Cortex of kidney (tissue), 1 donor: ENCODE measurements at places on chromosomes 4 and X.

GRCh38 chr4:185730387-185730786 is 81.6 kb downstream of the SORBS2 start:
- DNase-seq: no peak

GRCh38 chr4:53937918-53938317 is 126.5 kb downstream of the CHIC2 start:
- no peak for DNase-seq

DNA sequence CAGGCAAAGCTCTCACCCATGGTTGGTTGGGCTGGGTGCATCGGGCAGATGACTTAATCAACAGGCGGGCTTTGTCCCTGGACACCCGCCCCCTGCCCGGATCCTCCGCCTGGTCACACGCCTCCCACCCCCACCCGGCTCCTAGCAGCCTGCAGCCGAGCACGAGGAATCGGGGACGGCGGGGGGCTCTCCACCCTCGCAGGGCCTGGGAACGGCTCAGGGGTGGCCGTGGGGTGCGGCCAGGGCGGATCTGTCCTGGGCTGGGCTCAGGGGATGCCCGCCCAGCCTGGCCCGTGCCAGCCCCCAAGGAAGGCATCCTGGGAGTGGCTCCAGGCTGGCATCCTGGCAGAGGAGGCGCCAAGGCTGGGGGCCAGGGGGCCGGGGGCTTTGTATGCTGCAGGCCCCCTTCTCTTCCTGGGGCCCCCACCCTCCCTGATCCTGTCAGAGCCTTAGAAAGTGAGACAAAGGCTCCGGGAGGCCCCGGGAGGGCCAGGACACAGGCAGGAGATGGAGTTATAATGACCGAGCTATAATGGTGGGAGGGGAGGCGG is 32.5 kb upstream of the FGFR3 start:
- DNase-seq: no peak

DNA sequence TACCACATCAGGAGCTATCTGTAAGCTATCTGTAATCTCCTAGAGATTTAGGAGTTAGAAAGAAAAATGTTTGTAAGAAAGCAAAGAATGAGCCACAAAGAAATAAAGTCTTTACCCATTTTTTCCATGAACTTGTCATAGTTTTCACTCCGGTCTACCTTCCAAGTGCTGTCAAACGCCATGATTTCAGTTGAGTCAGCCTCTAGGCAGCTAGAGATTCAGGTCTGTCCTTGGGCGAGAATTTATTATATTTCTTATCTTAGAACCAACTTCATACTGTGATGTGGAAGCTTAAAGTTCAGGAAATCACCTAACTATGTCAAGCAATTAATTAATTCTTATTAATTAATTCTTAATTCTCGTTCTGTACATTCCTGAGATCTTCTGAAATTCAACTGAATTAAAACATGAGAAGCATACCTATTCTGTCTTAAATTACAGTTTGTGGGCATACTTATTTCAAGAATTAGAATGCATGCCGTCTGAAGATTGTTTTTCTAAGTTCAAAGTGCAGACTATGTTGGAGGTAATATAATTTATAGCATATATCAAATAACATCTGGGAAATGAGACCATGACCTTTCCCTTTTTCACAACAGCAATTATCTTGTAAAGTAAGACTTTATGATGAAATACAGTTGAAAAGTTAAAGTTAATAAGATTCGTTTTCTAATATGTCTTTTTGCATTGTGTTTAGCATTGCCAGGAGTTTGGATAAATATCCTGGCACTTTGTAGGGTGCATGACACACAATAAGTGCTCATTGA is at the start of gene FABP2:
FABP2 (minus strand) TSS at position 218 of the 767 bp plus-strand sequence; CDS start at position 182, 36 bp downstream.
- no peak for DNase-seq

DNA sequence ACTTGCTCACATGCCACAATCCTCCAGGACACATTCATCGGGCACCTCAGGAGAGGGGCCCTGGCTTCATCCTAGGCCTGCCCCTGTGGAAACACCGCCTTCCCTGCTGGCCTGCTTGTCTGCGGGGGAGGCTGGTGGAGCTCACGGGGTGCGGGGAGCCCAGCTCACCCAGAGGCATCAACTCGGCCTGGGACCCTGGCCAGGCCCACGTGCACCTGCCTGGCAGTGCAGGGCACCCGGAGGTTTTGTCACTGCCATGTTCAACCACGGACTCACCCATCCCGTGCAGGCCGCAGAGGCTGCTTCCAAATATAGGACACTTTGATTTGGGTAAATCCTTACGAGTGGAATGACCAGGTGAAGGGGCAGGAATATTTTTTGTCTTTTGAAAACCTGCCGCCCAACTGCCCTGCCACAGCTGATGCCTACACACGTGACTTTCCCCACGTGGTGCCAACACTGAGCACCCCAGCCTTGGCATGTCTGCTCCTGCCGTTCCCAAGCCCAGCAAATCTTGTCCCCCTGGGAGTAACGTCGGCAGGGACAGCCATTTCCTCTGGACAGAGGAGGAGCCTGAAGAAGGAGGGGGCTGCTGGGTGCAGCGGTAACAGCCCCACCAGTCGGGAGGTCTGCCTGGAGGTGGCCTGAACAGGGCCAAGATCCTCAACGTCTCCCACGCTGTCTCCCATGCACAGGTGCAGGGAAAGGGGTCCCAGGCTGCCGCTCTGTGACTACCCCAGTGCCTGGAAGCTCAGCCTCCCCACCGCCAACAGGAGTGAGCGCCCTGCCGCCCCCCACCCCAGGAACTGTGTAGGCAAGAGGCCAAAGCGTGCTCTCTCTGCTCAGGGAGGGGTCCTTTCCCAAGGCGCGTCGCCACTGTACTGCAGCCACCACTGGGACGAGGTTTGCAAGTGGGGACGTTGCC is 8.5 kb downstream of the MXD4 start:
- no peak for DNase-seq

- no peak for DNase-seq
Measured at GRCh38 chrX:118208481-118208880, 91.9 kb upstream of the KLHL13 start.

GRCh38 chrX:24566240-24566639 is 80.9 kb downstream of the PCYT1B start:
- no peak for DNase-seq

- no peak for DNase-seq
Measured at GRCh38 chr4:122716825-122717448, 15.6 kb upstream of the BBS12 start.

GRCh38 chr4:156660465-156660864 is 311.1 kb downstream of the PDGFC start:
- DNase-seq: no peak

- no peak for DNase-seq
Measured at GRCh38 chr4:3516061-3516835, 16.0 kb downstream of the LRPAP1 start.

- no peak for DNase-seq
Measured at GRCh38 chr4:159178979-159179969, 76.4 kb downstream of the RAPGEF2 start.

DNA sequence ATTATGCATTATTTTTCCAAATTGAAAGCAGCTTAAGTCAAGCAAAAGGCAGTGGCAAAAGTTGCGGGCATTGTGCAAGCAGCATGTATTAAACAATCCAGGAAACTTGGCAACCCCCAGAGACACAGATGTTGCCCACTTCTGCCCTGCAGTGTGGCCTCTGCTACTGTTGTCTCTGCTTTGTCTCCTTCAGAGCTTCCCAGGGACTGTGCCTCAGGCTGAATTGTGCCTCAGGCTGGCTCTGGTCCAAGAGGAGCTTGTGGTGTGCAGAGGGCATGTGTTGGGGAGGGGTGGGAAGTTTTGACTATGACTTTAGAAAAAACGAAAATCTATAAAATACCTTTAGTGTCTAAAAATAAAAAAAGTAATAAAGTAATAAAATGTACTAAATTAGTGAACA is 201.4 kb downstream of the CCSER1 start:
- no peak for DNase-seq

DNA sequence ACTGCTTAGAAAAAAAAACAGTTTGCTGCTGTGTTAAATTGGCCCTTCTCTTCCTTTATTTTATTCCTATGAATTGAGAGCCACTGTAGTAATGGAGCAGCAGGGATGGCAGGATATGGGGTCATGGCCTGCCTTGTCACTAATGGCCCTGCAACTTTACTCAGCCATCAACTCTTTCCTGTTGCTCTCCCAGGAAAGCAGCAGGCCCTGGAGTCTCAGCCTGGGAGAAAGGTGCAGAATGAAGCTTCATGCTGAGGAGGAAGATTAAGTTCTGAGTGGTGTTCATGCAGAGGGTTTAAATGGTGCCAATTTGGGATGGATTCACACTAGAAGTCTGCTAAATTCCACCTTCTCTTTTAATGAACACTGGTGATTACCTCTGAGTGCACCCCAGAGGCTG is 285.6 kb downstream of the GPAT3 start:
- DNase-seq: no peak

- no peak for DNase-seq
Measured at GRCh38 chrX:143306991-143307937, 210.0 kb downstream of the SPANXN3 start.

GRCh38 chr4:11424000-11424399 is 4.7 kb downstream of the HS3ST1 start:
- DNase-seq: no peak

DNA sequence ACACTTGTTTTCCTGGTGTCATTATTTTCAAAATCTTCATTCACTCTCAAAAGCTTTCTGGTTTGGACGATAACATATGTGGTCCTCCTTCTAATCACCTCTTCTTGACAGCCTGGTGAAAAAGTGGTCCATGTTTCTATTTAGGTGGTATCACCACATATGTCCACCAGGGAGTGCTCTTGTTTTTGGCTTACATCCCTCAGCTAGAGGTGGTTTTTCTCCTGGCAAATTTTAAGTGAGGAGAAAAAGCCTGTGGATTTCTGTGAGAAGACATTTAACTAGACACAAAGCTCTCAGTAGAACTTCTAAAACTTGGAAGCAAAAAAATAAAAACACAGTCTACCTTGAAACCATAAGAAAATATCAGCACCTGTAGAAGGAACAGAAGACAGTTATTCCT is 58.0 kb upstream of the FRMPD4 start:
- DNase-seq: no peak

DNA sequence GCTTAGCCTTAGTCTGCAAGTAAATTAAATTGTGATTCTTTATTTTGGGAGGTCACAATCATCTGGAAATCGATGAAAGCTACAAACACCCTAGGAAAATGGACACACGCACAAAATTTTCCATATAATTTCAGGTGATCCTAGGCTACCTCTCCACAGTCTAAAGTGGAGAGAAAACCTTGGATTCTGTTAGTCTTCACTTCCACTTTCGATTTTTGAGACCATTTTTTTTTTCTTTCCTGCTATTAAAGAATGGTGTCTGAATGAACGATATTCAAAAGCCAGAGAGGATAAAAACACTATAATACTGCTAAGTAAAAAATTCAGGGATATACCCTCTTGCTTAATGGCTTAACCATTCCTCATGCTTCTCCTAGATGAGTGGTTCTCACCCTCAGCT is 1.7 kb downstream of the FBXL5 start:
- DNase-seq: no peak

- DNase-seq: no peak
Measured at GRCh38 chr4:53233114-53233795, 132.6 kb downstream of the SCFD2 start.

DNA sequence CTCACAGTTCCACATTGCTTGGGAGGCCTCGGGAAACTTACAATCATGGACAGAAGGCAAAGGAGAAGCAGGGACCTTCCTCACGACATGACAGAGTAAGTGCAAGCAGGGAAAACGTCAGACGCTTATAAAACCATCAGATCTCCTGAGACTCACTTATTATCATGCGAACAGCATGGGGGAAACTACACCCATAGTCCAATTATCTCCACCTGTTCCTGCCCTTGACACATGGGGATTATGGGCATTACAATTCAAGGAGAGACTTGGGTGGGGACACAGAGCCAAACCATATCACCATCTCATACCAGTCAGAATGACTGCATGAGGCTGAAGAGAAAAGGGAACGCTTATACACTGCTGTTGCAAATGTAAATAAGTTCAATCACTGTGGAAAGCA is 1066.9 kb upstream of the PCDH7 start:
- no peak for DNase-seq

GRCh38 chr4:7719354-7720174 is 220.1 kb downstream of the AFAP1 start:
- no peak for DNase-seq

DNA sequence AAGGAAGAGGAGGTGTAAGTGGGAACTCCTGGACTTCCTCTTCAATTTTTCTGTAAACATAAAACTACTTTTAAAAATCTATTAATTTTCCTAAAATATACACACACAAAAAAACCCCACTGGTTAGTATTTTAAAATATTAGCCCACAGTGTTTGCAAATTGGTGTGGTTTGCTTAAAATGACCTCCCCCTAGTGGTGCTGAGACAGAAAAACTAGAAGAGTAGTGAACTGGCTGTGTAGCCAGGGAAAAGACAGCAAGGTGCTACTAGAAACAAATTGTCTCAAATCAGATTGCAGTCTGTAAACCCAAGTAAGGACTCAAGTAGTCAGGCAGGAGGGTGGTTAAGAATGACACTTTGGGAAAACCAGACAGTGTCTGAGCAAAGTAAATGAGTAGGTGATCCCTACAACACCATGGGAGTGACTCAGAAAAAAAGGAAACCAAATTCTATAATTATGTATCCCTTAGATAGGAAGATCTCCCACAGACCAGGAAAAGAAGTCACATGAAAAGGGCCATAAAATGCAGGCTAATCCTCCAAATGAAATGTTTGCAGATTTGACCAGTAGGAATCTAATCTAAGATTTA is 26.0 kb downstream of the AMTN start:
- DNase-seq: no peak

GRCh38 chr4:155541716-155542115 is 124.9 kb upstream of the GUCY1A1 start:
- DNase-seq: no peak

GRCh38 chr4:80116516-80116915 is 43.5 kb upstream of the ANTXR2 start:
- no peak for DNase-seq

DNA sequence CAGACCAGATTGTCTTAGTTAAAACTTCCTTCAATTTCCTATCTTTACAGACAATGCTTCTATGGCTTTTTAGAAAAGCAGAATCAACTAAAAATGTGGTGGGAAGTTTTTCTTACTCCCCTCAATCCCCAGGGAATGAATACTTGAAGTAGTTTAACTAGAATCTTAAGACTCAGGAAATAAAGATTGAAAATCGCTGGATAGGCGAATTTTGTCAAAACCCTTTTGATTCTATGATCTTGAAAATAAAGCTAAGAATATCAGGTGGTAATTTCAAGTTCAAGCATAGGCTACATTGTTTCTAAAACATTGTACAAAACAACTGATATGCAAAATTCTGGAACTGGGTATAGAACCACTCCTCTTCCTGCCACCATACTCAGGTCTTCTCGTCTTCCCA is 276.5 kb upstream of the GK2 start:
- no peak for DNase-seq

- no peak for DNase-seq
Measured at GRCh38 chrX:24167719-24168472, 18.4 kb downstream of the ZFX start.

DNA sequence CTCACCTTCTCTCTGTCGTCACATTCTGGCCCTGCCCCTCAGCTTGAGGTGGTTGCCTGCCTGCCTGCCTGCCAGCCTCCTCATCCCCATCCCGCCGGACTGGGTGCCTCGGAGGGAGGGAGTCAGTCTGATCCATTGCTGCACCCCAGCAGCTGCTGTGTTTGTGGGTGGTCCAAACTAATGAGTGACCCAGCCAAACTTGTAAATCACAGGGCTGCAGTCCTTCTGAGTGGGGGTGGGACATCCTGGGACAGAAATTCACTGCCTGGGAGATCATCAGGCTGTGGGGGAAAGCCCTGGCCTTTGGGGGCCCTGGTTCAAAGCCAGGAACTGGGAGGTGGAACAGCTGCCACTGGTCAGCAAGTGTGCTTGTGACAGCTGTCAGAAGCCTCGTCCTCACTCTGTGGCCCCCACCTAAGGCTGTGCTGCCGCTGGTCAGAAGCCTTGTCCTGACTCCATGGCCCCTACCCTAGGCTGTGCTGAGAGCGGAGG is 5.6 kb downstream of the GPR78 start:
- no peak for DNase-seq

GRCh38 chr4:183405303-183405702 is 39.1 kb upstream of the CDKN2AIP start:
- DNase-seq: no peak
